ENCODE measurements at places on chromosomes 1 and 21.

- no peak for DNase-seq
These were observed 2.4 kb downstream of the TNFSF4 start for GRCh38 chr1:173204693-173205092.

GRCh38 chr1:31642366-31642765, 2.3 kb downstream of the PEF1 start:
- no peak for DNase-seq

DNA sequence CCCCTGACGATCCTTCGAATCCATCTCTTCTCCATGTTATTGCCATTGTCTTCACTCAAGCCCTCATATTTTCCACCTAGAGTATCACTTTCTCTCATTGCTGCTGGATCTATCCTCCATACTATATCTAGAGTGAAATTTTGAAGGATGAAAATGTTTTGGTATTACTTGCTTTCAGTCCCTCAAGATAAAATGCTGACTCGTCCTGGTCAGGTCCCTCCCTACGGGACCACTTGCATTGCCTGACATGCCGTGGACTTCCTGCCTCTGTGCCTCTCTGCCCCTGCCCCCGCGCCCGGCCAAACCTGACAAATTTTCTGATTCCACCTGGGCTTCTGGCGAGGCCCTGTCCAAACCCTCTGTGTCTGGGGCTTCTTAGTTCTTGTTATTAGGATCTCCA, 23.6 kb downstream of the SPATA46 start:
- DNase-seq, result no peak

DNA sequence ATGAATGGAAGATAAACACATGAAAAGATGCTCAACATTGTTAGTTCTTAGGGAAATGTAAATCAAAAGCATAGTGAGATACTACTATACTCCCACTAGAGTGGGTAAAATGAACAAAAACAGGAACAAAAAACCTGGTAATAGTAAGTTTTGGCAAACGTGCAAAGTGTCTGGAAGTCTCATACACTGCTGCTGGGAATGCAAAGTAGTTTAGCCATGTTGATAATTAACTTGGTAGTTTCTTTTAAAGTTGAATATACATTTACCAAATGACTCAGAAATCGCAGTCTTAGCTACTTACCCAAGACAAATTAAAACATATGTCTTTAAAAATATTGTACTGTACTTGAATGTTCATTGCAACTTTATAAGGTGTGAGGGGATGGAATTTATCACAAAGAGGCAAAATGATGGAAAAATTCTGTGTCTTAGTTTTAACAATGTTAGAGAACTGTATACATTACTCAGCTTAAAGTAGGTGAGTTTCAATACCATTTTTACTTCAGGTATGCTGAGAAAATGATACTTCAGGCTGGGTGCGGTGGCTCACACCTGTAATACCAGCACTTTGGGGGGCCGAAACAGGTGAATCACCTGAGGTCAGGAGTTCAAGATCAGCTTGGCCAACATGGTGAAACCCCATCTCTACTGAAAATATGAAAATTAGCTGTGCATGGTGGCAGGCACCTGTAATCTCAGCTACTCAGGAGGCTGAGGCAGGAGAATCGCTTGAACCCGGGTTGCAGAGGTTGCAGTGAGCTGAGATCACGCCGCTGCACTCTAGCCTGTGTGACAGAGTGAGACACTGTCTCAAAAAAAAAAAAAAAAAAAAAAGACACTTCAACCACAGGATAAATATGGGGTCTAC, 102.3 kb downstream of the PDE4B start:
- DNase-seq, result no peak

GRCh38 chr1:205275133-205275532, 46.4 kb downstream of the NUAK2 start:
- DNase-seq, result no peak

DNA sequence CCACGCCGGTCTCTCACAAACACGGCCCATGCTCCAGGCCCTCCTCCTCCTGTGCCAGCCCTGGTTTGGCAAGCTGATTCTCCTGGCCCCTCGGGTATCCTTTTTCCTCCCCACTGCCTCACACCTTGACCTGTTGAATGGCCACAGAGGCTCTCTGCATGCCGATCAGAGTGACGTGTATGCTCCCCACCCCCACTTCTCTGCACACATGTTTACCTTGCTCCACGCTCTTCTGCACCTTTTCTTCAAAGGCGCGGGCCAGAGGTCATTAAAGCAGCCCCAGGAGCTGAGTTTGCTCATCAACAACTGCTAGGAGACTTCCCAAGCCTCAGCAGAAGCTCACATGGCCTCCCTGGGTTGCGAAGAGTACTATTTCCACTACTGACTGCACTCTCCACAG, 139.3 kb upstream of the EDN2 start:
- DNase-seq, result no peak
